ENCODE measurements at places on chromosomes 4 and X.

DNA sequence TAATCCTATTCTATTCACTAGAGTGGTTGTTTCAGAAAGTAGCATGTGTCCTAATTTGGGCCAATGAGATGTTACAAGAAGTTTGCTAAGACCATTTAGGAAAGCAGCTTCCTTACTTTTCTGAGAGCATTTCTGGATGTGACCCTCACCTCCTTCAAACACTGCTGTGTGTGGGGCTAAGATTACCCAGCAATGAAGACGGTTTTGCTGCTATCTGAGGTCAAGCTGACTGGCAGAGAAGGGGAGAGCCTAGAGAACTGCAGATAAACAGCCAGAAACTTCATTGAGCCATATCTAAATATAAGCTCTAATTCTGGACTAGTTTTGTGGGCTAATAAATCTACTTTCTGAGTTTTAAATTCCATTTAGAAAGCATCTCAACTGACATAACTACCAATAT, 36.4 kb downstream of the ZAR1 start:
- no peak for DNase-seq

DNA sequence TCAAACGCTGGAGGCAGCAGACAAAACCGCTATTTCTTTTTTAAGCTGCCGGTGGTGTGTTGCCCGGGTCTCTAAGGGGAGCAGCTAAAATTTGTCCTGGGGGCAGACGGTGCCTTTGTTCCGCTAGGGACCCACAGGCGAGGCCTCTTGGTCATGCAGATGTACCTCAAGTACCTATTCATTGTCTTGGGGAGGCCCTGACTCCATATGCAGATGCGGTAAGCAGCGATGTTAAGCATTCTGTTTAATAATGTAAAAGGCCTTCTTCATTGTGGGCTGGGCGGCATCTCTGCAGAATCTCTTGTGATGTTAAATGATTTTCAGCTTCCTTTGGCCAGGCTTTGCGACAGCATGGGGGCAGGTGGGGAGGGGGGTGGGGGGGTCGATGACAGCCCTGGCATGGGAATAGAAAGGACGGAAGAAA, 98.9 kb upstream of the PJA1 start:
- DNase-seq, result no peak

- no peak for DNase-seq
These were observed 388.2 kb downstream of the OPHN1 start for GRCh38 chrX:68045008-68045577.

- DNase-seq, result no peak
These were observed 48.6 kb downstream of the BMPR1B start for GRCh38 chr4:94806376-94806775.

DNA sequence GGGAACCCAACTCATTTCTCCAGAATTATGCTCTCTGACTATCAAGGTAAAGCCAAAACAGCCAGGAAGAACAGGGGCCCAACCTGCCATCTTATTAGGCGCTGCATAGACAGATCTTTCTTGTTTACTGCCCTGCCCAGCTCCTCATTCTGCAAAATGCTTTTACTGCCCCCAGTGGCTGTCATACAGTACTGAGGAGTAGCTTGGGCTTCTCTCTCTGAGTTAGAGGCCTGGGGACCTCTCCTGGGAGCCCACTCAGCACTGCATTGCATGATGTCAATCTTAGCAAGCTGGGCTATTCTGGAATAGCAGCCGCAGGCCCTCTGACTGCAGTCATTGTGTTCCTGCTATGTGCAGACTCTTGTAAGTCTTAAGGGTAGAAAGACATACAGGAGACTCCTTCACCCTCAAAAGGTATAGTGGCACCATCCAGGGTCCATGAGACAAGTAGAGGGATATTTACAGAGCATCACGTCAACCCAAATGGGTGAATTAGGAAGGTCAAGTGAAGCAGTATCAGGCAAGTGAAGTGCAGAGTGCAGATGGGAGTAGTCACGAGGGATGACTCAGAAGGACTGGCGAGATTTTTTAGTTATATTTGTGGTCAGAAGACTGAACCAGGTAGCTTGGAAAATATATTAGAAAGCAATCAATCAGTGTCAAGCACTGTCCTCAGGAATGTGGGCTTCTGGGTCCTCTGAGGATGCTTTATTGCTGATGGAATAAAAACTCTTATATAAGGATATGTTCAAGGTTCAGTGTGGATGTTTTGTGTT, 294.1 kb upstream of the SFRP2 start:
- DNase-seq, result no peak

- no peak for DNase-seq
These were observed 21.3 kb upstream of the TSPAN5 start for GRCh38 chr4:98679738-98680137.

DNA sequence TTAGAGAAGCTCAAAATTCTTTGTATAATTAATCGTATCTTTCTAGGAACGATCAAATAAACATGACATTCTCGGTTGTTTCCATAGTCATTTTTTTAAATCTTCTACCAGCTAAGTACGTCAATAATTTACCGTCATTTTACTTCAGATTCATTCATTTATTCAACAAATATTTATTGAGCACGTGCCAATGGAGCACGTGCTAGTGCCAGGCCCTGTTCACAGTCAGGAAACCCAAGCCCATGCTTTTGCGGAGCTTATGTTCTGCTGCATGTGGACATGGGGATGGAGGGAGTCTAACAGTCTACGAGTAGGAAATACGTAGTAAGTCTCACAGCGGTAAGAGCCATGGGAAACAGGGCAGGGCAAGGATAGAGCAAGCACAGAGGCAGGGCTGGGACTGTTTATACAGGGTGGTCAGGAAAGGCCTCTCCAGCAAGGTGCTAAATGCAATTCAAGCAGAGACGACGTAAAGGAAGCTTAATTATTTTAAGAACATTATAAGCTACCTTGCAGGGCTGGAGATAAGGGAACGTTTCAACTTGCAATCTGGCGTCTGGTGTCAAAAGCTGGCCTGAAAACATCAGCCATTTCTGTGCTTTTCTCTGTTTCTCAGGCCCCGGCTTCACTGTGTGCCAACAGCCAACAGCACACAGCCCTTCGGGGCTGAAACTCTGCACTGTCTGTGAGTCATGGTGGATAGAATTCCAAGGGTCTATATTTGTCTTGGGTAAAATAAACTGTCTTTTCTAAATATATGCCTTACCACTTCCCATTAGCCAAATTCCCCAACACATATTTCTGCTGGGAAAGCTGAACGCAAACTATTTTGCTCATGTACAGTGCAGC, 517.1 kb upstream of the ZFP42 start:
- DNase-seq, result no peak
